Fibroblast of lung (primary cell): ENCODE measurements at places on chromosomes 5 and 9.

DNA sequence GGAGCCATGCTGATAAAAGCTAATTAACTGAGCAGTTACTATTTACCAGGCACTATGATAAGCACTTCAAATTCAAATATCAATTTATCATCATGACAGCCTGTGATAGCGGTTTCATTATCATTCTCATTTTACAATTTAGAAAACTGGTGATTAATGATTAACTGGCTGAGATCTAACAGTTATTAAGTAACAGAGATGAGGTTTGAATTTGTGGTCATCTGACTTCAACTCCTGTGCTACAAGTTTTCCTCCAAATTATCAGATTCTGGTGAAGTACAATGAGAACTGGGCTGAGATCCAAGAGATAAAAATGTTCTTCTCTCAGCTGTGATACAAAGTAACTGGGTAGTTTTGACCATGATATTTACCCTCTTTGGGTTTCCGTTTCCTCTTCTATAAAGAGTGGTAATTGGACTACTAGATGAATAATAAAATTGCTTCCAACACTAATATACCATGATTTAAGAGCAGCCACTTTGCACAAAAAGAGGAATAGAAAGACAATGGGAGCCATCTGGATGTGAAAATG, 74.5 kb upstream of the CCNG1 start:
- DNase-seq: no peak

- DNase-seq: no peak
Measured at GRCh38 chr5:129547137-129547536, 87.0 kb downstream of the ADAMTS19 start.

DNA sequence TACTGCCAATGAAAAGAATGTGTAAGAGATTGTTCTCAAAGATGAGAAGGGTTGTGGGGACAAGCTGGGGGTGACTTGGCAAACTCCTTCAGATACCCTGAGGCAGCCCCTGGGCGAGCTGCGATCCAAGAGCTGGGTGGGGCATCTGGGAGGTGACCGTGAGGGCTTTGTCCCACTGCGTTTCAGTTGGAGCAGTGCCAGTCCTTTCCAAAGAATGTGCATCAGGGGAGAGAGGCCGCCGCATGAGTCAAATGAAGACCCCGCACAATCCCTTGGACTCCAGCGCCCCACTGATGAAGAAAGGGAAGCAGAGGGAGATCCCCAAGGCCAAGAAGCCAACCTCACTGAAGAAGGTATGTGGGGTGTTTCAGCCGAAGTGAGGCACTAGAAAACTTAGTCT, 28.4 kb downstream of the SECISBP2 start:
- DNase-seq: no peak

GRCh38 chr9:116377179-116377798, 223.7 kb downstream of the PAPPA start:
- peak; percentile 69 for DNase-seq

DNA sequence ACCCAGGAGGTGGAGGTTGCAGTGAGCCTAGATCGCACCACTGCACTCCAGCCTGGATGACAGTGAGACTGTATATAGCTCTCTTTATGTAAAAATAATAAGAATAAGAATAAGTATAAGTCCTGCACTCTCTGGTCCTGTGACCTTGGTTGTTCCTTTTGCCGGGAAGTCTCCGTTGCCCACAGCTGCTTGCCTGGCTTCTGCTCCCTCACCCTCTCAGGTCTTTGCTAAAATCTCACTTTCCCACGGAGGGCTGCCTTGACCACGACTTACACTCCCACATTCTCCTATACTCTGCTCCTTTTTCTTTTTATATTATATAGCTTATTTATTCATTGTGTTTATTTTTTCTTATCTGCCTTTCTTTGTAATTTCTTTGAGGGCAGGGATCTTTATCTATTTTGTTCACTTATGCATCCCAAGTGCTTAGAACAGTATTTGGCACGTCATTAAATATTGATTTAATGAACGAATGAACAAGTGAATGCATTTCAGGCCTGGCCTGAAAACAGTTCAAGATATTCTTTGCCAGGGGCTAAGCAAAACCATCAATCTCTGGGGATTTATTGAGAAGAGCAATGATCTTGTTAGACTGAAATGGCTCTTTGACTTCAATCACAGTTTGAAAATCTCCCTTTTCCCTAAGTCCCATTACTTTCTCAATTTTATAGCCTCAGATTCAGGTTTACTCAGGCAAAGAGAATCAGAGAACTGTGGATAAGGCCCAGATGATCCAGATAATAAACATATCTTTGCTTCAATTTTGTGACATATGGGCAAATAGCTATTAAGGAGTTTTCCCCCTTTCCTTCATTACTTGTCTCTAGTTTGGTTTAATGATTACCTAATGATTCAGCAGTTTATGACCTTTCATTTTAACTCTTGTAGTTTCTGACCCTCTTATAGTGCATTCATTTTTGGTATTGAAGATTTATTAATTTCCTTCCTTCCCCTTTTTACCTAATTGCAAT, 60.8 kb upstream of the TMC1 start:
- DNase-seq: no peak

- no peak for DNase-seq
Measured at GRCh38 chr5:52834320-52834719, 46.6 kb downstream of the ITGA1 start.

DNA sequence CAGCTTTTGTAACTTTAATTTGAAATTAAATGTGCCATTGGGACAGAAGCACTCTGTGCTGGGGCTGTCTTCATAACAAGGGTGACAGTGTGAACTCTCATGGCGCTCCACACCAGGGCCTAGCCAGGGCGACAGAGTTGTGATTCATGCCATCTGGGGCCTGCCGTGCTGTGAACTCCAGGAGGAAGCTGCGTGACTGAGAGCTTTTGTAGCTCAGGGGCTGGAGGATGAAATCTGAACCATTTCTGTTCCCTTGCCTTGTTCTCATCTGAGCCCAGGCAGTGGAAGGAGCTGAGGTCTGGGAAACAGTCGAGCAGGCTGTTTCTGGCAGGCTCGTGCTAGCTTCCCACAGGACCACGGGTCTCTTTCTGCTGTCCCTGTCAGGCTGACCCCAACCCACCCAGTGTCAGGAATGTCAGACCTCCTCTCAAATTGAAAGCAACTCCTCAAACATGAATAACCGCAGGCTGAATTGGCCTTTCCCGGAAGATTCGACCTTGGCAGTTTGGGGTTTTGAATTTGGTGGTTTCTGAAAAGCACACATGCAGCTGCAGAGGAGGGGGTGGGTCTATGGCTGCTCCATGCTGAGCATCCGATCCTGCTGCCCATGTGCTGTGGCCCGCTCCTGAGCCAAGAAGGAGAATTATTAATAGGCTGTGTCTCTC, 69.2 kb upstream of the RPS23 start:
- peak; percentile 93 for DNase-seq

GRCh38 chr9:135670721-135671590, 7.8 kb downstream of the LCN9 start:
- no peak for DNase-seq

DNA sequence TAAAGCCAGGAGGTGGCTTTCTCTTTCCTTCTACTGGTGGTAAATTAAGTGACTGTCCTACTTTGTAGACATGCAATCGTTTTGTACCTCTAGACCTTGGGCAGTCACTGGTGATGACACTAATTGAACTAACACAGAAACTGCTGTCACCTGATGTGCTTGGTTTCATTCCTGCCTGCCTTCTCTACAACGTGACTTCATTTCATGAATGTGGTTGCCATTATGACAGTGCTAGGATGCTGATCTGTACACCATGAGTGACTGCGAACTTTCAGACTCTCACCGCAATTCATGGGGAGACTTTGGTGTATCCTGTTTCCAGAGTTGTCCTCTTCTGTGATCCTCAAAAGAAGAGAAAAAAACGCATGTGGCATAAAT, 47.5 kb downstream of the UBE2QL1 start:
- DNase-seq: no peak

- peak; percentile 57 for DNase-seq
Measured at GRCh38 chr9:101465326-101465915, 29.8 kb upstream of the ALDOB start.

DNA sequence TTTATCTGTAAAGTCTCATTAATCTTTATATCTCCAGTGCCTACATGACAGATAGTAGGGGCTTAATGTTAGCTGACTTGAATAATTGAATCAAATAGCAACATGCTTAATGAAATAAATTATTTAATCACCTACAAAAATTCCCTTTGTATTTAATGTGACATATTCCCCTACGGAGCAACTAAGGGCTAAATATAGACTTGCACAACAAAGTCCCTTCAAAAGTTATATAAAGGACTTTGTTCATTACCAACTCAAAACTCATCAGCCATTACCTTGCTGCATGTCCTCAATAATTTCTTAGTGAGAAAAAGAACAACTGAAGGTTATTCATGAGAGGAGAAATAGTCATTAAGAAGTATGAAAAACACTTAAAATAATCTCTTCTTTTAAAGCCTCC, 424.6 kb downstream of the HCN1 start:
- DNase-seq: no peak

DNA sequence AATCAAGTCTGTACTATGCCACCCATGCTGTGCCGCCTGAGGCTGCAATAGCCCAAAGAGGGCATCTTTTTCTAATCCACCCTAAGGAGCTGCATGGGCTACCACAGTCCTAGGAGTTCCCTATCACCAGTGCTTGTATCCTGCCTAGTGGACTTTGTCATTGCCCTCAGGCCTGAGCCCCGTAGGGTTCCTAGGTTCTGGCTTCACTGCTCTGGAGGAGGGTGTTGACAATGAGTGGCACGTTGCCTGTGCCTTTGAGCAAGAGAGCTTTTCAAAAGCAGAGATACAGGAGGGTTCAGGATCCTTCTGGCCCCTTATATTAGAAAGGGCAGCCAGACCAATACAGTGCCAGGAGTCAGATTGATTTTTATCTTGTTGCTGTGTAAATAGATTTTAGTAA, 93.0 kb downstream of the PRDM6 start:
- no peak for DNase-seq

- DNase-seq: no peak
Measured at GRCh38 chr5:9447691-9448090, 98.2 kb downstream of the SEMA5A start.

DNA sequence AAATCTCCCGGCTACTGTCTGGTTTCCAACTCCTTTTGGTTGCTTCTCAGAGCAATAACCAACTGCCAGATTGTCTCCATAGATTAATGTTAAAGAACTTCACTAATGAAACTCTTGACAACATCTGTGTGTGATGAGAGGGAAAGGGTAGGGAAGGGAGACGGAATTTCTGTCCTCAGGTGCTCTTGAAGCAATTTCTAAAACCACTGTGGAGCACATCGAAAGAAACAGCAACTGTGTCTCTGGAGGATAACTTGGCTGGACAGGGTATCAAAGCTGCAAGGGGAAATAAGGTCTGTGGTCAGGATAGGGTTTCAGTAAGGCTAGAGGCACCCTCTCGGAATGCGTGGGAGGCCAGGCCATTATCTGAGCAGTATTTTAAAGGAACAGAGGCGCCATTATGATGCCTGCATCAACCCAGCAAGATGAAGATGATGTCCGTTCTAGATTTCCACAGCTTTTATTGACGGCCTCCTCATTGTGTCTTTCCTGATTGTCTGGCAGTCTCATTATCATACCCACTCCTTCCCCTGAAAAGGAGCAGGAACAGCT, 76.6 kb downstream of the RORB start:
- DNase-seq: no peak

DNA sequence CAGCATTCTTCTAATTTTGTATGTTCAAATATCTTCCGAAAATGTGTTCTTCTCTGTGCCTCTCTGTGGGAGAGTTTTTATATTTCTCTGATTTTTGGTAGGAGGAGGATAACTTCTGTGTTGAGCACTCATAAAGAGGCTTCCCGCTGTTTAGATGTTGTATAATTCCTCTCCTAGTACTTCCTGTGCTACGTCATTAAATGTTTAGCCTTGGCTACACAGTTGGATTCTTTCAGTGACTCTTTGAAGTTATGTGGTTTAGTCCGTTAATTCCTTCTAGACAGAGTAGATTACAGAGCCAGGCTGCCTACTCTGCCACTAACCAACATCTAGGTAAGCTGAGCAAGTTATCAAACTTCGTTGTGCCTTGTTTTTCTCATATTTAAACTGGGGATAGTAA, 302.6 kb downstream of the OSTF1 start:
- no peak for DNase-seq

DNA sequence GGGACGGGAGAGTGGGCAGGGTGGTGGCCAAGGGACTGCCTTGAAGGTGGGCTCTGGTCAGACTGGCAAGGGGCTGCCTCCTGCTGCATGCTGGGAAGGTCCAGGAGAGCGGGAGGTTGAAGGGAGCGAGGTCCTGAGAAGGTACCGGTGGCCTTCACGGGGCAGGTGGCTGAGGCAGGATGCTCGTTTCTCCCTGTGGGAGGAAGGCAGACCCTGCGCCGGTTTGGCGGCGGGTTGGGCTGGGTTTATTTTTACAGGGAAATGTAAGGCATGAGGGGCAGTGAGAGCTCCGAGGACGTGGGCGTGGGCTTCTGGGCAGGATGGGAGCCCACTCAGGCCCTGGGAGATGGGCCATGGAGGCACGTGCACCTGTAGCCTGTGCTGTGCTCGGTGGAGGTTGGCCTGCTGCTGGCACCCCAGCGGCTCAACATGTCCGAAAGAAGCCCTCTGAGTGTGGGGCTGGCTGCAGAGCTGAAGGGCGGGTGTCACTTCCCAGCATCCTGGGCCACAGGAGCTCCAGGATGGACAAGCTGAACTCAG, 27.3 kb downstream of the IER5L start:
- DNase-seq: no peak

DNA sequence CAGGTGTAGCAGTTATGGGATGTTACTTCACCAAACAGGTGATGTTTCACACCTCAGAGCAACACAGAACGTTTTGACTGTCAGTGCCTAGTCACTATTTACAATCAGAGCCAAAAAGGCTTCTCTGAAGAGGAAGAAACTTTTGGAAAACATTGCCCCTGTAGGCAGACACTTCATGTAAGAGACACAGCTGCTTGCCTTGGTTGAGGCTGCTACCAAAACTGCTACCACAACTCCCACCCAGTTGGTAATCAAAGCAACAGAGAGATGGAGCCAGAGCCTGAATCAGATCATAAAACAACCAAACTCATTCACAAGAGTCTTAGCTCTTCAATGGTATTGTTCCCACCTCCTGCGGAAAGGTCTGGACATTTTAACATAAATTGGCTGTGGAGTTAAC, 61.0 kb downstream of the CTSL start:
- no peak for DNase-seq

GRCh38 chr9:91032121-91032531, 230.5 kb downstream of the SYK start:
- no peak for DNase-seq

- no peak for DNase-seq
Measured at GRCh38 chr9:81782313-81782995, 93.1 kb upstream of the TLE1 start.
